K562 (cell line): ENCODE measurements at places on chromosomes 3 and 15.
A peak's percentile ranks its signal among the peaks of the same experiment; 100 is the strongest.

GRCh38 chr3:64467255-64467944, 220.4 kb downstream of the ADAMTS9 start:
- no peak overlapping the region for H3K4me3 ChIP-seq
- no peak for DNase-seq

- H3K4me3 ChIP-seq = no peak overlapping the region
- H3K27me3 ChIP-seq = peaks cover 7% of the 10 kb centered on the region; the same call in 1 of the 2 replicates
- H3K27ac ChIP-seq = no peak overlapping the region
These were observed 7.1 kb upstream of the AP3S2 start for GRCh38 chr15:89900849-89901248.

GRCh38 chr15:60939389-60939788, 289.7 kb downstream of the RORA start:
- H3K27me3 ChIP-seq = peaks cover 9% of the 10 kb centered on the region; the same call in 1 of the 2 replicates
- no peak overlapping the region for H3K4me3 ChIP-seq
- H3K27ac ChIP-seq = no peak overlapping the region
- no peaks in the 10 kb centered on the region for H3K36me3 ChIP-seq

GRCh38 chr3:140113996-140114788, 179.2 kb downstream of the CLSTN2 start:
- H3K4me1 ChIP-seq = no peaks in the 10 kb centered on the region
- H3K27ac ChIP-seq = no peak overlapping the region
- no peak overlapping the region for H3K4me3 ChIP-seq
- H3K27me3 ChIP-seq = no peaks in the 10 kb centered on the region
- no peak for DNase-seq

DNA sequence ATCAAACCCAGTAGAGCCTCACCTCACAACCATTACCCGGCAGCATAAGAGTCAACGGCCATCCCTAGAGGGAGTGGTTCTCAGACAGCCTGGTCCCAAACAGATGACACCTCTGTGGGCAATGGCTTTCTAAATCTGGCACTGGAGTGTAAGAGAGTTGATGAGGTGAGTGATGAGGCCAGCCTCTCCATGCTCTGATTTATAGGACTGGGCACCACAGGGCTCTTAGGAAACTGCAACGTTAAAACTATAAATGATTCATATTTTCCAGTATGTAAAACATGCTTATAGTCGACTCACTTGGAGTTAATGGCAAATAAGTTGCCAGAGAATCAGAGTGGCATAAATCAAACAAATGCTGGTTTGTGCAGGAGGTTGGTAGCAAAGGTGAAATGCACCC, 187.7 kb downstream of the GREM1 start:
- H3K4me3 ChIP-seq = no peak overlapping the region
- H3K27ac ChIP-seq = no peak overlapping the region
- H3K36me3 ChIP-seq = no peaks in the 10 kb centered on the region
- no peaks in the 10 kb centered on the region for H3K4me1 ChIP-seq
- H3K27me3 ChIP-seq = no peaks in the 10 kb centered on the region
- no peak for DNase-seq

DNA sequence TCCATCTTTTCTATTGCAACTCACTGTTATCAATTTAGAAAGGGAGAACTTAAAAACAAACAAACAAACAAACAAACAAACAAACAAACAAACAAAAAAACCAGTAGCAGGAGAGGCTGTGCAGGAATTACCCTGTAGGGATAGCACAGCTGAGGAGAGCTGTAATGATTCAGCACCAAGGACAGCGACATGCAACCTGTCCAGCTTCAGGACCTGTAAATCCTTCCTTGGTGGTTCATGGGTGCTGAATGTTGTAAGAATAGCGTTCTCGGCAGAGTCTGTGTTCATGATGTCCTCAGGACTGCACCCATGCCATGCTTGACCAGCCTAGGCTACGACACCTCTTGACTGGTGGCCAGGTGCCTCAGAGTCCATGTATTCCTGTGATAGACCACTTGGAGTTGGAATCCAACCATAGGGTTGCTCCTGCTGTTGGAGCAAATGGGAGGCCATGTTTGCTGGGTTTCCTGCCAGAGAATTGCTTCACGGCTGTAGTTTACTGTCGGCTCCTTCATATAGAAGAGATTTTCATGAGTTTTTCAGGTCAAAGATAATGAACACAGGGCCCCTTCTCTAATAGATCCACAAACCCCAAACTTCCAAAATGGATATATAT, 65.9 kb downstream of the CACNA2D3 start:
- DNase-seq = peak; percentile 58
- no peaks in the 10 kb centered on the region for H3K4me1 ChIP-seq
- no peaks in the 10 kb centered on the region for H3K27me3 ChIP-seq
- no peak overlapping the region for H3K27ac ChIP-seq

GRCh38 chr15:101068523-101068960, 149.4 kb downstream of the LRRK1 start:
- peaks cover 79% of the 10 kb centered on the region for H3K27me3 ChIP-seq
- no peaks in the 10 kb centered on the region for H3K4me1 ChIP-seq
- no peaks in the 10 kb centered on the region for H3K36me3 ChIP-seq
- no peak for DNase-seq

GRCh38 chr3:52843108-52843865, 8.5 kb upstream of the MUSTN1 start:
- no peak for DNase-seq
- H3K36me3 ChIP-seq = no peaks in the 10 kb centered on the region
- H3K27me3 ChIP-seq = no peaks in the 10 kb centered on the region
- no peak overlapping the region for H3K27ac ChIP-seq
- H3K4me3 ChIP-seq = no peak overlapping the region
